ENCODE measurements at places on chromosomes 7 and 10.

DNA sequence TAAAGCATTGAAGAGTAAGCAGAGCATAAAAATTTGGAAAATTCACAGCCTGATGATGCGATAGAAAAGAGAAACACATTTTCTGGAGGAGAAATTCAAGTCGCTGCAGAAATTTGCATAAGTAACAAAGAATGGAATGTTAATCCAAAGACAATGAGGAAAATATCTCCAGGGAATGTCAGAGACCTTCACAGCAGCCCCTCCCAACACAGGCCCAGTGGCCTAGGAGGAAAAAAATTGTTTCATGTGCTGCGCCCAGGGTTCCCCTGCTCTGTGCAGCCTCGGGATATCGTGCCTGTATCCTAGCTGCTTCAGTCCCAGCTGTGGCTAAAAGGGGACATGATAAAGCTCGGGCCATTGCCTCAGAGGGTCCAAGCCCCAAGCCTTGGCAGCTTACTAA, 206.8 kb downstream of the TPK1 start:
- DNase-seq: no peak

DNA sequence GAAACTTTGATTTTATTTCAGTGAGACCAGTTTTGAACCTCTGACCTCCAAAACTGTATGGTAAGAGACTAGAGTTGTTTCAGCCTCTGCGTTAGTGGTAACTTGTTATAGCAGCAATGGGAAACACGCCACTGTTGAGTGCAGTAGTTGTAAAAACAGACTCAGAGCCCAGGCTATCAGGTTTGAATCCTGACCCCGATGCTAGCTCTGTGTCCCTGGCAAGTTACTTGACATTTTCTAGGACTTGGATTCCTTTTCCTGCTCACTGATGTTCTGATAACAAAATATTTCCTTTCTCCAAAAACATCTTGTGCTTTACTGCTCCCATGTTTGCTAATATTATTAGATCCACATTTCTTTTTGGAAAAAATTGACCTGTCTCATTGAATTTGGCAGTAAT, 131.0 kb downstream of the PLXDC2 start:
- DNase-seq: no peak

DNA sequence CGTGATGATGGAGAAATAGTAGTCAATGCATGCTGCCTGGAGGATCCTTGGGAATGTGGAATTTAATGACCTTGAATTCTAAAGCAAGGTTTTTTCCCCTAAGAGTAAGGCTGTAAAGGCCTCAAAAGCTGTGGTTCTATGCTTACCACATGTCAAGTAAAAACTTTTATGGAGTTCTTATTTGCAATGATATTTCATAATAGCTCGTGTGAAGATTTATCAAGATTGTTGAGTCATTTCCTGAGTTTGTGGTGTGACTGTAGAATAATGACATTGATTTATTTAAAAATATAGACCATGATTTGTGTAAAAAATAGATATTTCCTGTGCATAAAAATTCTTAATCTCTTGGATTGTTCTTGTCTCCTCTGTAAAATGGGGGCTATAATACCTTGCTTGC, 67.5 kb upstream of the SORCS1 start:
- no peak for DNase-seq

GRCh38 chr7:25495342-25496250, 267.3 kb upstream of the NPVF start:
- no peak for DNase-seq

- DNase-seq: no peak
Measured at GRCh38 chr7:4070214-4070613, 611.9 kb upstream of the FOXK1 start.

- DNase-seq: no peak
Measured at GRCh38 chr7:101740981-101741725, 76.3 kb upstream of the CUX1 start.

All from progenitor cell of endocrine pancreas (in vitro differentiated cells).